ENCODE measurements at places on chromosomes 3 and 15.

DNA sequence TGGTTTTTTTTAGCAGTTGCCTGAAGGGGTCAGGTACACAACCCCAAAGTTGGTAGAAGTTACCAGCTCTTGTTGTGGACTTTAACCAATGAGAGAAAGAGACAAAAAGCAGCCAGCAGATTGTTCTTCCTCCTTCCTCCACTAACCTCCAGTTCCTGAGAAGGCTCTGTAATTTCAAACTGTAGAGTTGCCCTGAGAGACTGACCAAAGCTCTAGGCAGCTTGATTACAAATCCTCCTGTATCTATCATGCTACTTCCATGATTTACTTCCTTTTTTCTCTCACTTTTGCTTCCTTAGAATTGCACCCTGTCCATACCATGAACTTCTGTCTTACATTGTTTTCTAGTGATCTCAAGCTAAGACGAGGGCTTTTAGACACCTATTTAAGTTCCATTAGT is 29.2 kb downstream of the NSUN3 start:
- DNase-seq = no peak

- DNase-seq = no peak
These were observed 3.2 kb downstream of the XCR1 start for GRCh38 chr3:46024131-46024530.

GRCh38 chr3:45084820-45085816 is 59.0 kb downstream of the CLEC3B start:
- DNase-seq = no peak

DNA sequence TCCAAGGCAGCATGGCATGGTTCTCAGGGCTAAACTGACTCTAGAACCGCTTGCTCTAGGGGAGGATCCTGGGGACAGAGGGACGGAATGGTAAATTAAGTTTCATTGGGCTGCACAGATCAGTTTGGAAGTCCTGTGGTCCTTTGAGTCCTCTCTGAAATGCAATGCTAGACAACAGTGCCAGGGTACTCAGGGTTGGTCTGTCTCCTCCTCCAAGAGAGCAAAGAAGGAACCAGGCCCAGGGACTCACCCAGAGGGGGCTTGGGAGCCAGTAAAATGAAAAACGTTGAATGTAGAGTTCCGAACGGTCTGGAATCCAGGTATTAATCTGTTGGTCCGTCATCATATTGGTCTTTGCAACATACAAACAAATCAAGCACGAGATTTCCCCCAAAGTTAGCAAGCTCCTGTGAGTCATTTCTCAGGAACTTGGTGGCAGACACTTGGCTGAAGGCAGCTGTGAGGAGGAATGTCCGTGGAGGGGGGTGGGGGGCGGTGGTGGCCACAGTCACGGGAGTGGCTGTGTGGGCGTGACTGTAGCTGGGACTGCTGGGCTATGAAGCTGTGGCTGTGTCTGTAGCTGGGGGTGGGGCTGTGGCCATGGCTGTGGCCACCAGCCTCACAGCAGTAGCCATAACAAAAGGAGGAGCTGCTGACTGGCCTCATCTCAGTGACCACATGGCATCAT is 361.0 kb downstream of the SHQ1 start:
- peak; percentile 93 for DNase-seq

GRCh38 chr3:106379251-106379750 is 510.5 kb upstream of the CBLB start:
- DNase-seq = no peak

GRCh38 chr15:59598461-59598860 is 13.1 kb upstream of the GCNT3 start:
- no peak for DNase-seq

DNA sequence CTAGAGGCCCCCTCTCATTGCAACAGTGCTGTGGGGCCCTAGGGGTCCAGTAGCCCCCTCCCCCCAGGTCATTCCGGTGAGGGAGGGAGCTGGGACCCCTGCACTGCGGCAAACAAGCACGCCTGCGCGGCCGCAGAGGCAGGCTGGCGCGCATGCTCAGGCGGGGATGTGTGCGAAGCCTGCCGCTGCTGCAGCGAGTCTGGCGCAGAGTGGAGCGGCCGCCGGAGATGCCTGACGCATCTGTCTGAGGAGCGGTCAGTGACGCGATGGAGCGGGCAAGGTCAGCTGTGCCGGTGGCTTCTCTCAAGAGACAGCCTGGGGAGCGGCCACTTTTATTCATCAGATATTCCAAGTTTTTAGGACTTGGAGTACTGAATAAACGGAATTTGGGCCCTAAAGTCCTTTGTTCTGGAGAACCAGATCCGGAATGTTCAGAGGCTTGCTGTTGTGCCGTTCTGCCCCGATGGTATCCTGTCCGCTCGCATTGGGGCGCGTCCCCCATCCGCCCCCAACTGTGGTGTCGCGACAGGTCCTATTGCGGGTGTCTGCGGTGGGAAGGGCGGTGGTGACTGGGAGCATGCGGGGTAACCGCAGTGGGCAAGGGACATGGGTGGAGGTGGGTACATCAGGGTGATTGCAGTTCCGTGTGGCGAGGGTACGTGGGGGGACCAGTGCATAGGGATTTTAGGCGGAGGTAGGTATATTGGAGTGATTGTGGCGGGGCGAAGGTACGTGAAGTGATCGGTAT is at the start of the genes SNRPN and SNURF:
Gene SNRPN (plus strand): TSS at position 205 of the 748 bp plus-strand sequence. CDS start 19,467 bp downstream, outside the sequence.
Gene SNURF (plus strand): TSS at position 205 of the 748 bp plus-strand sequence. CDS start 62 bp downstream, at position 267.
- peak; percentile 56 for DNase-seq

- DNase-seq = no peak
These were observed 107.1 kb upstream of the UBE2E2 start for GRCh38 chr3:23096041-23096440.

- DNase-seq = no peak
These were observed 31.3 kb upstream of the BLM start for GRCh38 chr15:90685591-90686434.

DNA sequence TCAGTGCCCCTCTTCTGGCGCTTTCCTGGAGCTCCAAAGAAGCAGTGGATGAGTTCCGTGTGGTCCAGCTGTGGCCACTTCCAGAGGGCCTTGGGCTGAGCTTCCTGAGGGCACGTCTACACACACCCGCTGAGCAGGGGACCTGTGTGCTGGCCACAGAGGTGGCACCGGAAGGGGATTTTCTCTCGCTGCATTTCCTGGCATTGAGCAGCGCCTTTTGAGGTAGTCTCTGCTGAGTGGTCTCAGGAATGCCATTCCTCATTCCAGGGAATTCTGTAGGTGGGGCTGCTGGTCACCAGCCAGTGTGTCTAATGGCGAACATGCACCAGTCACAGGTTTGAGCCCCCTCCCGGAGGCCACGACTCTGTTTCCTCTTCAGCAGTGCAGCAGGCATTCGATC is 48.1 kb downstream of the AMOTL2 start:
- peak; percentile 62 for DNase-seq

DNA sequence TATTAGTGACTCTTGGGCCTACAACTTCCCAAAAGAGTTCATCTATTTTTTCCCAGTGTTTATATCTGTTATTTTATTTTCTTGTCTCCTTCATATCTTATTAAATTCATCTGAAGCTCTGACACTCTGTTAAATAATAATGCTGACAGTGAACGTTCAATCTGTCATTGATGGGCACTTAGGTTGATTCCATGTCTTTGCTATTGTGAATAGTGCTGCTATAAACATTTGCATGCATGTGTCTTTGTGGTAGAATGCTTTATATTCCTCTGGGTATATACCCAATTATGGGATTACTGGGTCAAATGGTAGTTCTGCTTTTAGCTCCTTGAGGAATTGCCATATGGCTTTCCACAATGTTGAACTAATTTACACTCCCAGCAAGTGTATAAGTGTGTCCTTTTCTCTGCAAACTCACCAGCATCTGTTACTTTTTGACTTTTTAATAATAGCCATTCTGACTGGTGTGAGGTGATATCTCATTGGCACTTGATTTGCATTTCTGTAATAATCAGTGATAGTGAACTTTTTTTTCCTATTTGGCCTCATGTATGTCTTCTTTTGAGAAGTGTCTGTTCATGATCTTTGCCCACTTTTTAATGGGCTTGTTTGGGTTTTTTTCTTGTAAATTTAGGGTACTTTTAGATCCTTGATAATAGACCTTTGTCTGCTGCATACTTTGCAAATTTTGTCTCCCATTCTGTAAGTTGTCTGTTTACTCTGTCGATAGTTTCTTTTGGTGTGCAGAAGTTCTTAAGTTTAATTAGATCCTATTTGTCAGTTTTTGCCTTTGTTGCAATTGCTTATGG is 122.5 kb downstream of the LEKR1 start:
- DNase-seq = no peak

DNA sequence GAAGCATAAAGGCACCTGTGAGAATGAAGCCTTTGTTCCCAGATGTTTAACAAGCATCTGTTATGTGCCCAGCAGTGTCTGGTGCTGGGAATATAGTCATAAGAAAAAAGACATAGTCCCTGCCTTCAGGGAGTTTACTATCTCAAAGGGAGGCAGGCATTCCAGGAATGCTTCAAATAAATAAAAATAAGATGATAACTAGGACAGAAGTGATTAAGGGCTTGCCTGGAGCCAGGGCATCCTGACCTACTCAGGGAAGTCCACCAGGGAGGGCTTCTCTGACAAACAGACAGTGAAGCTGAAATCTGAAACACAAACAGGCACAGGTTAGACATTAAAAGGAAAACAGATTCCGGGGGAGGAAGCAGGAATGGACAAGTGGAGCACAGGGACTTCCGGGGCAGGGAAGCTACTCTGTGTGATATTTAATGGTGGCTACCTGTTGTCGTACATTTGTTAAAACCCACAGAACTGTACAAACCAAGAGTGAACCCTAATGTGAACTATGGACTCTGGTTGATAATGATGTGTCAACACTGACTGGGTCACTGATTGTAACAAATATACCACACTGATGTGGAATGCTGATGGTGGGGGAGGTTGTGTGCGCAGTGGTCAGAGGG is 53.3 kb downstream of the ITGB5 start:
- DNase-seq = no peak

- no peak for DNase-seq
These were observed 337.7 kb upstream of the AGTR1 start for GRCh38 chr3:148360051-148360450.

DNA sequence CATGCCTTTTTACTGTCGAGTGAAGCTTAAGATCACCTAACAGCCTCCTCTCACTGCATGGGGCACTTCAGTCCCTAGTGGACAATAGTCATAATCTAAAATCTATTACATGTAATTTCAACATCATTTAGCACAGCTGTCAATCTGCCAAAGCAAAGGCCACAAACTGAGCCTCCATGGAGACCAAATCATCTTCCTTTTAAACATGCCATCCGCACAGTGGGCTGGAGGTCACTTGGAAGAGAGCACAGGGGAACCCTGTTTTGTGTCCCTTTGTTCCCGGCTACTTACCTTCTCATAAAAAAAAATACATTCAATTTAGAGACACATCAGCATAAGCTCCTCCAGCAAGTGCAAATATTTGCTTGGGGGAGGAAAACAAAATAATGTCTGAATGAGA is 167.3 kb downstream of the SQOR start:
- no peak for DNase-seq

DNA sequence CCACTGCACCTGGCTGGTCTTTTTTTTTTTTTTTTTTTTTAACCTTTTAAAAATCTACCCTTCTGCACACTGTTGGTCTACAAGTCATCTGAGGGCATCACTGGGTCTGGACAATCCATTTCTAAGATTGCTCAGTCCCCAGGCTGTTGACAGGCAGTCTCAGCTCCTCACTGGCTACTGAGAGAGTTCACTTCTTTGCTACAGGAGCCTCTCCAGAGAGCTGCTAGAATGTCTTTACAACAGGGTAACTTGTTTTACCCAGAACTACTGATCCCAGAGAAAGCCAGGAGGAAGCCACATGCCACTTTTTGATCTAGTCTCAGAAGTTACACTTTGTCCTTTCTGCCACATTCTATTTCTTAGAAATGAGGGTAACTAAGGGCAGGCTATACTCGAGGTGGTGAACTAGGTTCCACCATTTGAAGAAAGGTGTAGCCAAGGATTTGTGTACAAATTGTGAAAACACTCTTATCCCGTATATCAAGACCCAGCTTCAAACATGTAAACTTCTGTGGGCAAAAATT is 5.7 kb upstream of the CCNB2 start:
- no peak for DNase-seq

GRCh38 chr15:34214135-34214534 is 4.2 kb upstream of the KATNBL1 start:
- DNase-seq = no peak

DNA sequence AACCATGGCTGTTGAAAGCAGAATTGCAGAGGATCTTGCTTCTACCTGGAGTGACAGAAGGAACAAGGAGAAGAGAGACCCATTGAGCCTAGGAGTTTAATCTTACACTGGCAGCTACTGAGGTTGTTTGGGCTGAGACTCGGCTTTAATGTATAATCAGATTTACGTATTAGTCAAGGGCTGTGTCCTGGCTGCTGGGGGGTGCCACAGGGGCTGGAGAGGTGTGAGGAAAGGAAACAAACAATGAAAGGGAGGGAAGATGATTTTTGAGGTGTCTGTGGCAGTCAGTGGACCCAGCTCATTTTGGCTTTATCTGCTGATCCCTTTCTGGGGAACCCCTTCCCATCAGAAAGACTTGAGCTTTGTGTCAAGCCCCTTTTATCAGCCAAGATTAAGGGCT is 95.7 kb downstream of the PRICKLE2 start:
- DNase-seq = no peak

GRCh38 chr3:172203522-172204258 is 164.3 kb downstream of the FNDC3B start:
- DNase-seq = no peak

- DNase-seq = no peak
These were observed 61.4 kb downstream of the TTBK2 start for GRCh38 chr15:42858999-42859789.

DNA sequence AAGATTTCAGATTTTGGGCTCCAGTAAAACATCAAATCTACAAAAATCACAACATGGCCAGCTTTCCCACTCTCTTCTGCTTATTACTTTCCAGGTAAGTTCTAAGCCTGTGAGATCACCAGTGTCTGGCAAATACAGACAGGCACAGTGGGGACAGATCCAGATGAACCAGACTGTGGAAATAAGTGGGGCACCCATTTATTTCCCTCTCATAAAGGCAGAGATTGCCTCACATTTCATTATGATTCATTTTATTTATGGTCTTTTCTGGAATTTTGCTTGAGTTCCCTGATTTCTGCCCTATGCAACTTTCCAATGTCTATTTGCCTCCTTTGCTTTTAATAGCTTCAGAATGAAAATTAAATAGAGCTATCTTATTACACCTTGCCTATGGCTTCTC is 66.8 kb downstream of the GREM1 start:
- no peak for DNase-seq

- DNase-seq = no peak
These were observed 141.3 kb upstream of the PROK2 start for GRCh38 chr3:71926262-71926600.

GRCh38 chr15:73593304-73594074 is 39.7 kb downstream of the NPTN start:
- peak; percentile 47 for DNase-seq

- DNase-seq = no peak
These were observed 31.4 kb upstream of the SEC13 start for GRCh38 chr3:10352146-10352911.

GRCh38 chr15:63188926-63189871 is at the start of gene RAB8B:
RAB8B (plus strand) TSS chr15:63189606; CDS start chr15:63189625, 19 bp downstream.
- peak; percentile 93 for DNase-seq
